ENCODE measurements at places on chromosomes 3 and 15.

GRCh38 chr15:48642795-48643194, 2.7 kb downstream of the FBN1 start:
- no peak for DNase-seq

DNA sequence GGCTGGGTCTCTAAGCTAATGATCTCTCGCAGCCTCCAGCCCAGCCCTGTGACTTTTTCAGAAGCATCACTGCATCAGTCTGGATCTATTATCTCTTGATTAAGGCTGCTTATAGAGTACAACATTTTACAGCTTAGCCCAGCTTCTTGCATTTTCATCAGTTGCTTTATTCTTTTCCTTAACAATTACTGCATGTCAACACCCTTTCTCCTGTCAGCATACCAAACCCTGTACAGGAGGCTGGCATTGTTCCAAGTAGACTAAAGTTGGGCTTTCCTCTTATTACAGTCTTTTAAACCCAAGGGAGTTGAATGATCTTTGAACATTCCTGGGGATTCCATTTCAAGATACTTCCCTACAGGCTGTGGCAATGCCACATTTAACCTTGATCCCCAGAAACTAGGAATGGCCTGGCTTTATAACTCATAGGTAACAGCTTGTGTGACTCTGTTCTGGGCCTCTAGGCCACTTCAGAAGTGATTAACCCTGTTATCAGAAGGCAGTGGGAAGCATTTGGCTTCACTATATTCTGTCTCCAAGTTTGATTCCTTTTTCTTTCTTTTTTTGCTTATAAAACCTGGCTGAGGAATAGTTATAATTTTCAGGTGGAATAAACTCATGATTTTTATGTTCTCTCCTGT, 182.9 kb downstream of the KCNMB2 start:
- DNase-seq: no peak

DNA sequence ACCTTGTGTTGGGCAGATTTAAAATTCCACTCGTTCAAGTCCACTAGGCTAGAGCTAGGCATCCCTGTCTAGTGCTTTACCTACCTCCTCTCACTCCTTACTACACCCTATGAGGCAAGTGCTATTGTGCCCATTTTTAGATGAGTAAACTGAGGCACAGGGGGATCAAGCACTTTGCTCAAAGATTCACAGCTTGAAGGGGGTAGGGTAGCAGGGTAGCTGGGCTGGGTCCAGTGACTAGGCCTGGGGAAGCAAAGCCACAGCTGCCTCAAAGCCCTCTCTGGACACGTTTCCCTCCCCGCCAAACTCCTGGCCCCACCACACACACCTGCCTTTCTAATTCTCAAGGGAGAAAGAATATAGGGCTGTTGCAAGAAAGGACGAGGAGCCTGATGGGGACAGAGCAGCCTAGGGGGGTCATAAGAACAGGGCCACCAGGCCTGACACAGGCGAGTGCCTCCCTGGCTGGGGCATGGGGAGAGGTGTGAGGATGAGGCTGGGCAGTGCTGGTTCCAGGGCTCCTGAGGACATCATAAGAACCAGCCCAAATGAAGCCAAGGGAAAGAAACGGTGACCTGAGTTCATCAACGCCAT, 34.8 kb upstream of the SFMBT1 start:
- no peak for DNase-seq

DNA sequence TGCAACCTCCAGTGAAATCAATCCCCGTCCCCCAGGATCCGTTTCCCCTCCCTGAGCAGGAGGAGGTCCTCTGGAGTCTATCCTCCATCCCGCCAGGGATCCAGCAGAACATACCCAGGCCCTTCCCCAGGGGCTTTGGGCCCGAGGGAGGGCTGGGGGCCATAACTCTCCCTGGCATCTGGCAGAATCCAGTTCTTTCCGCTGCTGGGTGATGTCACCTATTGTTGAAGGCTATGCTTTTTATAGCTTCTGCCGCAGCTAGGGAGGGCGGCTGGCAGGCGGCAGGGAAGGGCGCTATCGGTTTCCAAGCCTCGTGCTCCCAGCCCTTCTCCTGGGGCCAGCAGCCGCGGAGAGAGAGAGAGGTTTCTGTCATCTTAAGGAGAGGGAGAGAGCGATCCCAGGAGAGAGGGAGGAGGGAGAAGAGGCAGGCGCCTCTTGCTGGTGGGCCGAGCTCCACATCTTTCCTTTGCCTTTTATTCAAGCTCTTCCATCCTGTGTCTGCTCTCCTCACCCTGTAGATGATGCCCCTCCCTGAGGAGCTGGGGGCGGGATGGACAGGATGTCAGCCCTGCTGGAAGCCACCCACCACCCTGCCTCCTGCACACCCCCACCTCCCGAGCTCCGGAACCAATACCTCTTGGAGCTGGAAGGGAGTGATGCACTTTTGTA, 120.1 kb downstream of the ANP32A start:
- no peak for DNase-seq

- no peak for DNase-seq
These were observed 481.7 kb downstream of the ZPLD1 start for GRCh38 chr3:102916532-102916931.

DNA sequence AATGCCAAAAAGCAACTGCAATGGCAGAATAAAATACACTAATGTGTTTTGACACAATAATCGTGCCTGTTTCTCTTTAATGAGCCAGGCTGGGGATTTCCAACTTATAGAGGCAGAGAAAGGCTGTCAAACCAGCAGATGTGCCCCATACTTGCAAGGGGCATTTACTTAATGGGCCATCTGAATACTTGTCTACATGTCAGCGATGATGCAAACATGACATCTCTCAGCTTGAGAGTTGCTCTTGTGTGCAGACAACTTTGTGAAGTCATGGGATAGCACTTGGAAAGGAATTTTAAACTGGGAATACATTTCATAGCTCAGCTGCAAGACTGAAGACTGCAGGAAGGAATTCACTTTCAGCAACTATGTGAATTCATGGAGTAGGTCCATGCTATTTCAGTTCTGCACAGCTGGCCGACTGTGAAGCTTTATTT, 127.4 kb upstream of the ADAMTS9 start:
- DNase-seq: no peak

DNA sequence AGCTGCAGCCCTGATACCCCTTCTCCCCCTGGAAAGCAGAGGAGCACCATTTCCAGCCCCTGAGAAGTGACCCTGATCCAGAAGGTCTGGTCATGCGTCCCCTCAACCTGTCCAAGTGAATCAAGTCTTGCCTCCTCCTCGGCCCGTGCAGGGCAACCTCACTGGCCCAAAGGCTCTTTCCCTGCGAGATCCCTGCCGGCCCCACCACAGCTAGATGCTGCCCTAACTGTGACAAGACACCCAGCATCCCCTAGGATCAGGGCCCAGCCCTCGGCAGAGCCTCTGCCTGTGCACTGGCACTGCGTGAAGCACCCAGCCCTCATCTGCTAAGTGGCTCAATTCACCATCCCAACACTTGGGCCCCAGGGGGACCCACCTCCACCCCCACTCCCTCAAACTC, 155.1 kb downstream of the NUP210 start:
- no peak for DNase-seq

GRCh38 chr3:123800362-123800682, 83.8 kb downstream of the MYLK start:
- DNase-seq: no peak

DNA sequence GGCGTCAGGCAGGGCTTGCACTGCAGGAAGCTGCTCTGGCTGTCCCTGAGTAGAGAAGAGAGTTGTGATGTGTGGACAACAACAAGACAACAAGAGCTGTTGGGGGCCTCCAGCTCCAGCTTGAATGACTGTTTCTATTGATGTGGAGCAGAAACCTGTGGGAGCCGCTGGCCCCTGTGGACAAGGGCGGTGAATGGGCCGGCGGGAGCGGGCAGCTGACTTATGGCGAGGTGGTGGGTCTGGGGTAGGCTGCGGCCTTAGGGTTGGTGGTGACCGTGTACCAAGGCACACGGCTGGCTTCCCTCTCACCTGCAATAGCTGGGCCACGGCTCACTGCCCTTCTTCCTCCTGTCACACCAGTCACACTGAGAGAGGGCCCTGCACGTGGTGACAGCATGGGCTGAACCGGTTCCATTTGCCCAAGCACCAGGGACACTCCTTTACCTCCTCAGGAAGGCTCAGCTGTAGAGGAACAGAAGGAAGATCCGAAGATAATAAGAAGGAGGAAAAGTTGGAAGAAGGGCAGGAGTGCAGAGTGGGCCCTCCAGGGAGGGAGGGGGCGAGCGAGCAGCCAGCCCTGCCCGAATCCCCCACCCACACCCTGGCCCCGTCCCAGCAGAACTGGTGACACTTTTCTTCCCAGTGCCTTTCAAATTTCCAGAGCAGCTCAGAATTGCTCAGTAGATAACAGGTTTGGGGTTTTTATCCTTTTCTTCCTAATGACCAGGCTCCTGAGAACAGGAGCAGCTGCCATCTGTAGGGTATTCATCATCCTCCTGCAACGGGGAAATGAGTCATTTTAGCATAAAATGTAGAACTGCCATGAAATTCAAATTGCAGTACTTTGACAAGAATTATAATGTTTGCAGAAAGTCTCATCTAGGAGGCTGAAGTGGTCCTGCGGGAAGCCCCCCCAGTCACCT, 136.9 kb downstream of the TJP1 start:
- no peak for DNase-seq

GRCh38 chr3:14177580-14178246, 688 bp downstream of the XPC start:
- DNase-seq: no peak

DNA sequence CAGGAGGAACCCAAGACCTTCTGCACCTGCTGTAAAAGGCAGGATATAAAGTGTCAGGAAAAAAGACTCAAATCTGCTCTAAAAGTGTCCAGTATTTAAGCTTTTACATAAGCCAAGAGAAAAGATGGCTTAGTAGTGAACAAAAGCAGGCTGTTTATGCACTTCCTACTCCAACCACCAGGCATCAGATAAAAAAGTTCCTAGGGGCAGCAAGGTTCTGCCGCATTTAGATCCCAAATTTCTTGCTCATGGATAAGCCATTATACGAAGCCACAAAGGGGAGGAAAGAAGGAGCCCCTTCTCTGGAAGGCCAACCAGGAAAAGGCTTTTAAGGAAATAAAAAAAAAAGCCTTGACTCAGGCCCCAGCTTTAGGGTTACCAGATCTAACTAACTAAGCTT, 10.6 kb upstream of the SLC9C1 start:
- DNase-seq: no peak

- DNase-seq: no peak
These were observed 117.6 kb upstream of the SKOR1 start for GRCh38 chr15:67707520-67708283.

DNA sequence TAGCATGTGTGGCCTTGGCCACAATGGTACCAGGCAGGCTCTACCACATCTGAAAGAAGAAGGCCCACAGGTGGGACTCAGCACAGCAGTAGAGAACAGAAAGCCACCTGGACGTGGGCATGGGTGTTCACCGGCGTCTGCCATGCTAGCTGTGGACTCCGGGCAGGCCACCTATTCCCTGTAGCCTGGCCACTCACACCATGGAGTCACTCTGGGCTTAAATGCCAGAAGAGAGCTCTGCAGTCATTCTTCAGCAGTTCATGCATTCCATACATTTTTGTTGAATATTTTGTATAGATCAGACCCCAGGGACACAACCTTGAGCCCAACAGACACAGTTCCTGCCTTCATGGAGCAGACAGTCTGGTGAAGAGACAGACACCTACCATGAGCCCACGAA, 138.6 kb downstream of the SRGAP3 start:
- DNase-seq: no peak
